Bronchial smooth muscle cell (primary cell): ENCODE measurements at places on chromosomes 1 and 21. TPM values are rescaled to one million over a fixed set of nuclear protein-coding genes. Genes with fewer than 3 reads are reported as not detected.

Gene KIF17
- 0.32 and 0.43 TPM in 2 replicates for total RNA-seq

Gene C1orf210
- total RNA-seq, result not detected in 2 replicates

Gene FCRL5
- not detected in 2 replicates for total RNA-seq

Gene APCS
- not detected in 2 replicates for total RNA-seq

Gene TRAPPC10
- 9.9 and 12.1 TPM in 2 replicates for total RNA-seq

Gene DNASE2B
- 0.09 TPM in 1 of 2 replicates, not detected in the other for total RNA-seq

Gene RHEX
- total RNA-seq, result not detected in 2 replicates

Gene HAO2
- total RNA-seq, result not detected in 2 replicates

Gene TMPRSS2
- not detected in 2 replicates for total RNA-seq

Gene LCE1E
- total RNA-seq, result not detected in 2 replicates
